ENCODE measurements at places on chromosomes 3 and 15.

DNA sequence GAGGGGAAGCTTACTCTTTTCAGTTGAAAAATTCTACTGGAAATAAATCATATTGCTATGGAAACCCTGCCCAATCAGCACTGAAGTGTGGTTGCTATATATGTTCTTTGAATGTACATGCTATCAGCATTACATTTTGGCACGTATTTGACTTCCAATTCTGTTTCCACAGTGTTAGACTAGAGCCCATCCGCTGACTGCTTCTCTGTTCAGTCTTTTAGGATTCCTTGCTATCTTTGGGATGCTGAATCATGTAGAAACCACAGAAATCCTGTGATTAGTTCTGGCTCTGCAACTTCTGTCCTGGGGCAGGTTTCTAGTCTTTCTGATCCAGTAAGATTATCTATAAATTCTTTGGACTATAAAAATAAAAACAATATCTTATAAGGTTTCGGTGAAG, 128.2 kb upstream of the SLC7A14 start:
- no peak for DNase-seq

- no peak for DNase-seq
Observed at GRCh38 chr3:17166369-17166768, 281.6 kb downstream of the PLCL2 start.

DNA sequence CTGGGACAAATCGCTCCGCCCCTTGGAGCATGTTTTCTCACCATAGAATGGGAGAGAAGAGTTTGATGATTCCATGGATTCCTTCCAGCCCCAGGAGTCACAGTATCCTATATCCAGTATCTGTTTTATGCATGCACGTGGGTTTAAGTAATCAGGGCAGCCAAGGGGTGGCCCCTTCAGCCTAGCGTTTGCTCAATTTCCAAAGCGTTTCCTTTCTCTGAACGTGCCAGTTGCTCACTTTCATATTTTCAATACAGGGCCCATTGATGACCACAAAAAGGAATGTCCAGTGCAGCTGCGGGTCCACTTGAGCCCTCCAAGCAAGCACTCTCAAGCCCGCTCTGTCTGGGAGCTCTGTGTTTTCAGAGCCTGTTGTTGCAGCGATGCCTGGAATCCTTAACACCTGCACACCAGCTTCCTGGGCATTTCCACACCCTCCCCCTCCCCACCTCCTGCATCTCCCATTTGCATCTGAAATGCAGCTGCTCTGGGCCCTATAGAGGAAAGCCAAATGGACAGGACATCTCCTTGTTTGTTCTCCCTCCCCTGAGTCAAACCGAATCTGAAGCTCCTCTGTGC, 164.3 kb upstream of the LPP start:
- DNase-seq: no peak

DNA sequence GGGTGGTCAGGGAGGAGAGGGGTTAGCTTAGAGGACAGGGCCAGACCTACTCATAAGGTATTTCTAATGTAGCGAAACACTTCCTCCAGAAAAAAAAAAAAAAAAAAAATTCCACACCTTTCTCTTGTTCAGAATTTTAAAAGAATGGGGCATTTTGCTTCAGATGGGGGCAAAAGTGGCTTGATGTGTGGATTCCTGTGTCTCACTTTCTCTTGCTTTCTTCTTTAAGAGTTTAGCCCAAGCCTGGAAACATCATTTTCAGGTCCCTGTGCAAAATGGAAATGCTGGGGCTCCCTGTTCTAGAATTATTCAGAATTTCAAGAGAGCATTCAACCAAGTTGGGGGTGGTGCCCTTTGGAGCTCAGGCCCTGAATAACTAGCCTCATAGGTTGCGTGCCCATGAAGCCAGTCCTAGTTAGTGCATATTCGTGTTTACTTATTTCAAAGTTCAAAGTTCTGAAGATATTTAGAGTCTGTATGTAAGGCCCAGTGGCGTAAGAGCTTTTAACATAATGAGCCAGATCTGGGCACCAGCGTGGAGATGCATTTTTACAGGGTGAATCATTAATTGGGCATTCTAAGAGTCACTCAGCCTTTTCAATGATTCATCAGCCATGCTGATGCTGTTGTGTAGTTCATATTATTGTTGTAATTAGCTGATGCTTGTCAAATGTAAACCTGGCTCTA, 104.5 kb downstream of the RPLP1 start:
- no peak for DNase-seq
